Neuronal stem cell (in vitro differentiated cells): ENCODE measurements at places on chromosomes 7 and 10.
A peak's percentile ranks its signal among the peaks of the same experiment; 100 is the strongest.

DNA sequence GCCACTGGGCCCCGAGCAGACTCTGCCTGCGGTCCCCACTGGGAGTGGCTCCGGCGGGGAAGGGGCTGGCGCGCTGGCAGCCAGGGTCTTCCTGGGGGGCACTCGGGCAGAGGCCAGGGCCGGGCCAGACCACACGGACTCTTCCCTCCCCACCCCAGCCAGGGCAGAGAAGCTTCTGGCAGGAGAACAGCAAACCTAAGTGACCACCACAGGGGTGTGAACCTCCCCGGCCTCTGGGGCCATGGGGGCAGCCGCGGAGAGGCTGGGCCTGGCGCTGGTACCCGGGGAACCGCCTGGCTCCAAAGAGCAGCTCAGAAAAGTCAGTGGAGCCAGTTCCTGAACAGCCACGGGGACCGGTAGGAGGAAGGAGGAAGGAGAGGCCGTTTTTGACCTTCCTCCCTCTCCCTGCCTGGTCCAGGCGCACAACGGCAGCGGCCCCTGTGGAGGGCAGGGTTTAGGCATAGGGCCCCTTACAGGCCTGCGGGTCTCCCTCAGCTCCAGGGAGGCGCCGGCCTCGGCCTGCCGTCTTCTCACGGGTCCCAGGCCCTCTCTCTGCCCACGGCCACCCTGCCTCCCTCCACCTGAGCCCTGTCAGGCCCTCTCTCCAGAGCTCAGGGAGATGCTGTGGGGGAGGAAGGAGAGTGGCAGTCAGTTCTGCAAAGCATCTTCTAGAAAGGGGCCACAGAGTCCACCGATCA is 51.8 kb downstream of the TMEM209 start:
- DNase-seq, result no peak

DNA sequence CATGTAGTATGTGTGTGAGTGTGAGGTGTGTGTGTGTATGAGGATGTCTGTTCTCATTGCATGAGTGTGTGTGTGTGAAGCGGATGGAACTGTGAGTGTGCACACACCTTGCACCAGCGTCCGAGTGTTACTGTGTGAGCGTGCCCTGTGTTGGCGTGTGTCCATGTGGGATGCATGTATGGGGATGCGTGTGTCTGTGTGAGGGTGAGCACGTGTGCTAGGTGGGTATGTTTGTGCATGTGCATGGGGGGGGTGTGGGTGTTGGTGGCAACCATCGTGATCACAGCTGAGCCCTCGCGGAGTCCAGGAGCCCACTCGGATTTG is 6.4 kb downstream of the KNDC1 start:
- no peak for DNase-seq

- no peak for DNase-seq
These were observed 116.5 kb downstream of the CCNY start for GRCh38 chr10:35452847-35453246.

- DNase-seq, result no peak
These were observed 34.8 kb upstream of the BICC1 start for GRCh38 chr10:58477902-58478301.

- peak; percentile 71 for DNase-seq
These were observed 10.7 kb upstream of the SLIT1 start for GRCh38 chr10:97196223-97197029.

DNA sequence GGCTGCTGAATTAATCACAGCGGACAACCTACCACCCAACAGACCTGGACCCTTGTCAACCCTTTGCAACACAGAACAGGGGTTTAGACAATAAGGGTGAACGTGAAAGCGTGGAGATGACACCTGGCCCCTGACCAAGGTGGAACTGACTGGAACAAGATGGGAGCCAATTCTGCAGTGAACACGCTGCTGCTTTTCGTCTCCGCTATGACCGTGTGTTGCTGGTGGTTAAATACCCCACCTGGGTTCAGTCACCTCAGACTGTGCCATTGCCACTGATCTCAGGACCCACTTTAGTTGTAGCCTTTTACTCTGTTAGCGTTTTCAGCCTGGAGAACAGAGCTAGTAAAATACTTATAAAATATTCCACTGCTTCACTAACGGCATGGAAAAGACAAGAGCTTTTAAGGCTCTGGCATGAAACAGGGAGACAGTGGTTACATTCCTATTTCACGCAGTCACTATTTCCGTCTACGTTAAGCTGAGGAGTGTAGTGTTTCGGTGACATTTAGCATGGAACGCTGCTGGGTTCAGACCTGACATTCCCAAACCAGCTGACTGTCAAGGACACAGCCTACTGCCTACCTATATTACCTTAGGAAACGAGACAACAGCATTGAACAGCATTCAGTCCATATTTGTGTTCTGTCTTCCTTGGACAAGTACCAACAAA is 119.5 kb upstream of the PRSS1 start:
- no peak for DNase-seq

DNA sequence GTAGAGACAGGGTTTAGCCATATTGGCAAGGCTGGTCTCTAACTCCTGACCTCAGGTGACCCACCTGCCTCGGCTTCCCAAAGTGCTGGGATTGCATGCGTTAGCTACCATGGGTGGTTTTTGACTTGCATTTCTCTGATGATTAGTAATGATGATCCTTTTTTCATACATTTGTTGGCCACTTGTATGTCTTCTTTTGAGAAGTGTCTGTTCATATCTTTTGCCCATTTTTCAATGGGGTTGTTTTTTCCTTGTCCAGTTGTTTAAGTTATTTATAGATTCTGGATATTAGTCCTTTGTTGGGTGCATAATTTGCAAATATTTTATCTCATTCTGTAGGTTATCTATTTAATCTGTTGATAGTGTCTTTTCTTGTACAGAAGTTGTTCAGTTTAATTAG is 4.3 kb upstream of the OR13A1 start:
- DNase-seq, result no peak

DNA sequence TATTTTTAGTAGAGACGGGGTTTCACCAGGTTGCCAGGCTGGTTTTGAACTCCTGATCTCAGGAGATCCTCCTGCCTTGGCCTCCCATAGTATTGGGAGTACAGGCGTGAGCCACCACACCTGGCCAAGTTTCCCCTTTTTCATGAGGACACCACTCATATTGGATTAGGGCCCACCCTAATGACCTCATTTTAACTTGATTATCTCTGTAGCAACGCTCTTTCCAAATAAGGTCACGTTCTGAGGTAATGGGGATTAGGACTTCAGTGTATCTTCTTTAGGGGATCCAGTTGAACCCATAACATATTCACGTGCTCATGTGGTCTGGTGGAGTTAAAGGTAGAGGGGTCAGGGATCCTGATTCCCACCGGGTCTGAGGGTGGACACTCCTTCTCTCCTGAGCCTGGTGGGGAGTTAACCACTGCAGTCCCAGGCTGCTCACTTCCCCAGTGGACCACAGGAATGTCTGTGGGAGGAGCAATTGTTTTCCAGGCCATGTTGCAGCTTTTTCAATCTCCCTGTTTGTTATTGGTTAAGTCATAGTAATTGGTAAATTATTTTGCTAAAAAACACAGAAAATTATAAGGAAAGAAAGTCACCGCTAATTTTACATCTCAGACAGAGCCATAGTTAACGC is 130.5 kb downstream of the GRK5 start:
- DNase-seq, result no peak

DNA sequence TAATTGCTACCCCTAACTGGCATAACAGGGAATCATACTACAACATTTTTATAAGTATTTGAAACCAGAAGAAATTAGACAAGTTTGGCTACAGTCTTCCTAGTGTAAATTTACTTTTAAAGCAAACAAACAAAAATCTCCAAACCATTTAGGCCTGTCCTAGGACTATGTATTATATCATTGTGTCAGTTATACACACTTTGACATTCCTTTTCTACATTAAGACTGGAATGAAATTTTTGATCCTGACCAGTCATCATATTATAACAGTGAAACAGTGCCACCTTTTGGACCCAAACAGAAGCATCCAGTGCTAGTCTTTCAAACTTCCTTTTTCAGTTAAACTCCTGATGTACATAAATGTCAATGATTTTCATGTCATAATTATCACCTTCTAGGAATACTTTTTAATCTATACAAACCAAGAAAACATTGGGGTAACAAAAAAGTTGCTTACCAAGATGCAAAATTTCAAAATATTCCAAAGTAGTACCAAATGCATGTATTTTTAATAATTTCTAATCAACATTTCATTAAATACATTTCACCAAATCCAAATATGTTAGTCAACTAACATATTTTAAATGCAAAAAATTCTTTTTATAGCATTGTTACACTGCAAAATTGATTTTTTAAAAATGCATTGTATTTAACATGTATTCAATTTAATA is 75.7 kb downstream of the IMMP2L start:
- DNase-seq, result peak; percentile 30

GRCh38 chr7:44764665-44765578 is 16.3 kb downstream of the ZMIZ2 start:
- DNase-seq, result no peak

DNA sequence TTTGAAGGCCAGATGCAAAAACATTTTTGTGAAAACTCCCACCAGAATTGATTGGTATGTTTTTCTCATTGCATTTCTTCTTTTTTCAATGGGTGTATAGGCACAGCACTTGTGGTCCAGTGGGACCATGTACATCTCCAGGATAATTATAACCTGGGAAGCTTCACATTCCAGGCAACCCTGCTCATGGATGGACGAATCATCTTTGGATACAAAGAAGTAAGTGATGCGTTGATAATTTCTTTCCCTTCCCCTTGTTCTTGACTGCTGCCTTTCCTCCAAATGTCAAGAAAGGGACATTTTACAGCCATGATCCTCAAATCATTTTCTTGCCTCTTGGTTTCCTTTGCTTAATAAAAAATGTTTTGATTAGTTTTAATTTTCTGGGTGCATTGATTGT is 331.5 kb downstream of the PLXDC2 start:
- DNase-seq, result peak; percentile 53

DNA sequence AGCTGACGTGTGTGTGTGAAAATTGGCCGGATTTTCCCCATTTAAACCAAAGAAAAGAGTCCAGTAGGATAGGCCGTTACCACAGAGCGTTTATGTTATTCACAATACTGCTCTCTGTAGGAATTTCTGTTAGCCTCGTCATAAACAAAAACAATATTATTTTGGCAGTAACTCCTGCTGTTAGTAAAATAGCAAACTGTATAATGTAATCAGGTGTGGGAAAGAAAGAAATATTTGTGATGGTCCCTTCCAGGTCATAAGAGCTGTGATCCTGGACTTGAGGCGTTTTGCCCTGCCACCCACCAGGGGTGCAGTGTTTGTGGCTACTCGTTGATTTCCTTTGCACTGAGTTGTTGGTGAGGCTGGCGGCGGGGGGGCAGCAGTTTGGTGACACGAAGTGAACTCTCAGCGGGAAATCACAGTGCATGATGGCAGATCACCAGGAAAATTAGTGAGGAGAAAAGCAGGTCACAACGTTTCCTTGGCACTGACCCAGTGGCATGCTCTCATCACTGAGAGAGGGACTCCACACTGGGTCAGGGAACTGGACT is 2.8 kb downstream of the EEPD1 start:
- DNase-seq, result no peak

DNA sequence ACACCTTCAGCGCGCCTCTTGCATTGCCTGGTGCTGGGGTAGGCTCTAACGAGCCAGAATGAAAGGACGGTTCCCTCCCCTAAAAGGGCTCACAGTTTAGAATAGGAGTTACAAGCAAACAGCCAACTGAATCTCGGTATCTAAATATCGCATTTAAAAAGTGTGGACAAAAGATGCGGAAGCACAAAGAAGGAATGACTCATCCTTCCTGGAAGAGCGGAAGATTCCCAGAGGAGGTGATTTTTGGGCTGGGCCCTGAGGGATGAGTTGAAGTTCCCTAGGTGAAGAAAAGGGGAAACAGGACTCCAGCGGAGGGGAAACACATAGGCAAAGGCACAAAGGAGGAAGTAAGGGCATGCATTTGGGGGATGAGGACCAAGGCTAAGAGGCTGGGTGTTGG is 29.9 kb downstream of the SRRM3 start:
- DNase-seq, result no peak

GRCh38 chr7:65004575-65004974 is 1.9 kb downstream of the ERV3-1 start:
- DNase-seq, result no peak

- DNase-seq, result no peak
These were observed 271.0 kb downstream of the MTERF1 start for GRCh38 chr7:91609525-91609924.

GRCh38 chr7:128937647-128938543 is at the start of gene IRF5:
Gene IRF5, plus strand, starts transcription at chr7:128937927. Its CDS starts 4,155 bp downstream, at chr7:128942082.
- no peak for DNase-seq

GRCh38 chr7:98105942-98106544 is 619 bp upstream of the LMTK2 start:
- no peak for DNase-seq

GRCh38 chr7:148543-148931 is 43.8 kb upstream of the FAM20C start:
- no peak for DNase-seq

DNA sequence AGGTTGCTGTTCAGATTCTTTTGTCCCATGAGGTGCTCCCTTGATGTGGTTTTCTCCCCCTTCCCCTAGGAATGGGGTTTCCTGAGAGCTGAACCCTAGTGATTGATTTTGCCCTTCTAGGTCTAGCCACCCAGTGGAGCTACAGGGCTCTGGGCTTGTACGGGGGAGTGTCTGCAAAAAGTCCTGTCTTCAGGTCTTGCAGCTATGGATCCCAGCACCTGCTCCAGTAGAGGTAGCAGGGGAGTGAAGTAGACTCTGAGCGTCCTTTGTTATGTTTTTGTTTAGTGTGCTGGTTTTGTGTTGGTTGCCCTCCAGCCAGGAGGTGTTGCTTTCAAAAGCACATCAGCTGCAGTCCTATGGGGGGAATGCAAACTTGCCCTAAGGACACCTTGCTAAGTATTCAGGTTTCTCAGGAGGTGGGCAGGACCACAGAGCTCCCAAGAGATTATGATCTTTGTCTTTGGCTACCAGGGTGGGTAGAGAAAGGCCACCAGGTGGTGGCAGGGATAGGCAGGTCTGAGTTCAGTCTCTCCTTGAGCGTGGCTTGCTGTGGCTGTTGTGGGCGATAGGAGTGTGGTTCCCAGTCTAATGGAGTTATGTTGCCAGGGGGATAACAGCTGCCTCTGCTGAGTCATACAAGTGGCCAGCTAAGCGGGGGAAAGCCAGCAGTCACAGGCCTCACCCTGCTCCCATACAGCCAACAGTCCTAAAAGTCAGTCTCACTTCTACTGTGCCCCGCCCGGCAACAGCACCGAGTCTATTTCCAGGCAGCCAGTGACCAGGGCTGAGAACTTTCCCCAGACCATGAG is 92.4 kb upstream of the JCAD start:
- no peak for DNase-seq

GRCh38 chr10:29323367-29323766 is 34.5 kb downstream of the LYZL1 start:
- no peak for DNase-seq

GRCh38 chr10:73585327-73585726 is 5.8 kb downstream of the USP54 start:
- no peak for DNase-seq

GRCh38 chr10:83983578-83984255 is 155.6 kb upstream of the GHITM start:
- no peak for DNase-seq
